ENCODE measurements at places on chromosomes 3 and 15.

DNA sequence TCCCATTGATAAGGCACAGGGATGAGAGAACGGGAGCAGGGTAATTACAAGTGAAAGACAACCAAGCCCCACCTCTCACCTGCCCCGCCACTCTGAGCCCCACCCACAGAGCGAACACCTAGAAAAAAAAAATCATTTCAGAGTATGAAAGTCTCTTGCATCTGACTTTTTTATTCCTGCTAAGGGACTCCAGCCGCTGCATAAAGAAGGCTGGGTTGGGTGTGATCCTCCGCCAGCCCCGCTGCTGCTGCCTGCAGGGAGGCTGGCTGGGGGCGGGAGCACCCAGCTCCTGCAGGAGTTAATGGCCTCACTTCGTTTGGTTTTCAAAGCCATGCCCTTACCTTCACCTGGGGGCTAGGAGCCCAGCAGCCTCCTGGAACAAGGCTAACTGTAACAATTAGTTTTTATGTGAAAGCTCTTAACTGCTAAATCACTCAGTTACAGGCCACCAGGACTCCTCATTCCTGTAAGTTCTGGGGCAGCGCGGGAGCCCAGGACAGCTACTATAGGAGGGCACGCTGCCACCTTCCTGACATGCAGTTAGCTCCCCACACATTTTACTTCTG, 78.0 kb upstream of the SNRPA1 start:
- no peak for DNase-seq

- DNase-seq, result no peak
These were observed 84.0 kb downstream of the IFT80 start for GRCh38 chr3:160314995-160315394.

DNA sequence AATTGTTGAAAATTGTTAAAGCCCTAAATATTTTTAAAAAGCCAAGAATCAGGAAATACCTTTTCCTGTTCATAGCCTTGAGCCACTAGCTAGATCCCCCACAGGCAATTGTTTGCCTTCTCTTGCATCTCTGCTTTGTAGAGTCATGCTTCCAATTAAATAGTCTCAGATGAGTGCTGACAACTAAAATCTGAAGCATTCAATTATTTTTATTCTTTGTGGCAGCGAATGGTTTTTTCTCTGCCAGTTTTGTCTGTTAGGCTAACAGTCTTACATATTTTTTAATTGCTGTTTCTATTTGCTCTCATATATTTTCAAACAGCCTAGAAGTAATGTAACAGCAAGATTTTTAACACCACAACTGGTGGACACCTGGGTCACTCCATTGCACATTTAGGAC, 277.1 kb upstream of the GBE1 start:
- DNase-seq, result no peak

DNA sequence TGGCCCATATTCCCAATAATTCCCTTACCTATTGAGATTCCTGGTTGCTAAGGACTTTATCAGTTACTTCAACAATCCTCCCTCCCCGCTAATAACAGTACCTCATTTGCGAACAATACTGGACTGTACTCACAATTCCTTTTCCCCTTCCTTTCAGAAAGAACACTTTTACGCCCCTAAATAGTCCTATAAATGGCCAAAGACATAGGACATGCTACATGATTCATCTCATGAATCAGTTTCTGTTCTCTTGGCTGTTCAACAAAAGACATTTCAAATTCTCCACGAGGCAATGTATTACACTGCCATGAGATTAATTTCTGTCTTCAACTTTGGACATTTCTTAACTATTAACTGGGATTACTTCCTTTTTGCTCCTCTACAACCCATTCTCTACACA, 264.4 kb downstream of the TIGIT start:
- no peak for DNase-seq

DNA sequence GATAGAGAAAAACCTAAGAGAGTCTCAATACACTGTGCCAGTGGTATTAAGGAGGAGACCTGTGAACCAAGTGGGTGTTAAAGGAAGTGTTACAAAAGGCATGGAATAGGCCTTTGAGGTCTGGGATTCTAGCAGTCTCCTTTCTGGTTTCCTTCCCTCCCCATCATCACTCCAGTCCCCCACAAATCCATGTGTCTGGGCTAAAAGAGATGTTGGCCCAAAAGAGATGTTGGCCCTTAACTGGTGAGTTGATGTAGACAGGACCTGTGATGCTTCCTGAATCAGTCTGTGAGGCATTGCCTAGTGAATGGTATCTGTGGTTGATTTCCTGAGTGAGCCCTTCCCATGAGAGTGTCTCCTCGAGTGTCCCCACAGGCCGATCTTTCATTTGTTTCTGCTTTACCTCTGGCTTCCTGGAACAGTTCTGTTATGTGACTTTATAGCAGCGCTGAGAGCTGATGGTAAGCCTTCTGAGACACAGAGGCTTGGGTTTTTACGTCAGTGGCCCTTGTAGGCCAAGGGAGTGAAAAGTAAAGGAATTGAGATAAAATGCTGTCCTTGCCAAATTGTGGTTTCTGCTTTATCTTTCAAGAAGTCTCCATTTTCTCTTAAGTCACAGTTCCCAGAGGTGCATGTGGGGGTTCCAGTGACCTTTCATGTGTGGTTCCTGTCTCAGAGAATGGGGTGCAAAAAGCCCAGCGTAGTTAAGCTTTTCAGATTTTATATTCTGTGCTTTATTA, 87.8 kb downstream of the KLHL25 start:
- DNase-seq, result no peak

DNA sequence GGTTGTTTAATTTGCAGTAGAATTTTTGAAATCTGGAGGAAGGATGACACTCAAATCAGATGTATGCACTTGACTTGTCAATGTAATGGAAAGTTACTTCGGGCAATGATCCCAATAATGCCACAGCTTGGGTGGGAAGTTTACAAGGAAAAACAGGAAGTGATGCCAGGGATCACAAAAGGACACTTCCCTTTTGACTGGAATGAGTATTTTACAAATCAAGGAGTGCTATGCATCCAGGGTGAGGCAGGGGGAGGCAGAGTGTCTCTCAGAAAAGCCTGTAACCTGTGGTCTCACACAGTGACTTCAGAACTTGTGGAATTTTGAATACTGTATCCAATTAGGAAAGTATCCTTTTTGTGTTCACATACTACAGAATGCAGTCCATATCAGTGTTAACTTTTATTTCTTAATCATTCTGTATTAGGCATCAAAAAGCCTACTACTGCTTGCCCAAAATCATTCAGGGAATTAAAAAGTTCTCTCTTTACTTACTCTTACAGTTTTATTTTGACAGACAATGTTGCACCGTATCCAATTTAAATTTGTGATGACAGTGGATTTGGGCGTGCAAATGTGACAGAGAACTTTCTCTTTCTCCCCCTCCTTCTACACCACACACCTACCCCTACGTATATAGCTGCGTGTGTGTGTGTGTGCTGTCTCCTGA, 445.1 kb downstream of the MECOM start:
- no peak for DNase-seq

DNA sequence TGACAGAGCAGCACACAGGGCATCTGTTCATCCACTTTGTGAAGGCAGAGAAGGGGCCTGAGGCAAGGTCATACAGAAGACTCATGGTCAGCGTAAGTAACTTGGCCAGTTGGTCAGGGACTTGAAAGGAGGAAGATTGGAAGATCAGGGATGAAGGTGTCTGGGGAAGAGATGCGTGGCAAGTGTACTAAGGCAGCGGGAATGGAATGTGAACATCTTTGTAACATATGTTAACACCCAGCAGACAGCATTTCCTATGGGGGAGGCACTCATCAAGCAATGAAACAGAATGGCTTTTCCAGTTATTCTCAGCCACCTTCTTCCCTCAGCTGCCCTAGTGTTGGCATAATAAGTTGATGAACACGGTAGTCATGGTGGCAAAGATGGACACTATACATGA, 7.8 kb upstream of the RFC4 start:
- DNase-seq, result no peak

DNA sequence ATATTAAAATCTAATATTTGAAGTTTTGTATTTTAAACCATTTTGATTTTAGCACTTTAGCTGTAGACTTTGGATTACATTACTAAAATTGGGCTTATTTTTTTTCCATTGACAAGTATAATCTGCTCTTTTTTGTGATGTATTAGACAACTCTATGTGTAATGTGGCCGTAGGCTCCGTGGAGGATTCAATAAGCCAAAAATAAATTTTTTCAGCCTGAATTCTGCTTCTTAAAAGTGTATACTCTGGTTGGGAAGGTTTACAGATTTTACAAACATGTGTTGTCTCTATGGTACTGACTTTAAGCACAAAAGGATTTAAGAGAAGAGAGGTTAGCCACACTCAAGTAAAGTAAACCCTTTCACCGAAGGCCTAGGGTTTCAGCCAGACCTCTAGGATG, 110.8 kb downstream of the PLCL2 start:
- no peak for DNase-seq

- DNase-seq, result no peak
These were observed 18.1 kb upstream of the SLC22A13 start for GRCh38 chr3:38247366-38248035.

DNA sequence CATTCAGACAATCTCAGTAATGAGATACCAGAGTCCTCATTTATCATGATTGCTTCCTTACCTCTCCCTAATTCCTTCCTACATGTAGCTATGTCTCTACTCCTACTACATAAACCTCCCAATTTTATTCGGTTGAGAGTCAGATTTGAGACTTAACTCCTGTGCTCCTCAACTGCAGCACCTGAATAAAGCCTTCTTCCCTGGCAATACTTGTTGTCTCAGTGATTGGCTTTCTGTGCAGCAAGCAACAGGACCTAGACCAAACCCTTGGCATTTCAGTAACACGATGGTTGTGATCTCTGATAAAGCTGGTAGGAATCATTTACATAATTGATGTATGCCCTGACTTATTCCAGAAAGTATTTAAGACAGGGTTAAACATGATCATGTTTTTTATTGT, 106.7 kb upstream of the NANOGP8 start:
- no peak for DNase-seq

- DNase-seq, result no peak
These were observed 121.3 kb downstream of the CHST2 start for GRCh38 chr3:143240886-143241285.

- no peak for DNase-seq
These were observed 19.2 kb downstream of the CPA3 start for GRCh38 chr3:148884261-148884660.

- no peak for DNase-seq
These were observed 305.7 kb upstream of the COL8A1 start for GRCh38 chr3:99332718-99333117.

- DNase-seq, result no peak
These were observed 2.6 kb downstream of the CD276 start for GRCh38 chr15:73686781-73687256.

GRCh38 chr15:95215017-95215416, 983.7 kb downstream of the MCTP2 start:
- DNase-seq, result no peak

GRCh38 chr15:26972636-26973035, 1.7 kb downstream of the GABRG3 start:
- DNase-seq, result no peak

DNA sequence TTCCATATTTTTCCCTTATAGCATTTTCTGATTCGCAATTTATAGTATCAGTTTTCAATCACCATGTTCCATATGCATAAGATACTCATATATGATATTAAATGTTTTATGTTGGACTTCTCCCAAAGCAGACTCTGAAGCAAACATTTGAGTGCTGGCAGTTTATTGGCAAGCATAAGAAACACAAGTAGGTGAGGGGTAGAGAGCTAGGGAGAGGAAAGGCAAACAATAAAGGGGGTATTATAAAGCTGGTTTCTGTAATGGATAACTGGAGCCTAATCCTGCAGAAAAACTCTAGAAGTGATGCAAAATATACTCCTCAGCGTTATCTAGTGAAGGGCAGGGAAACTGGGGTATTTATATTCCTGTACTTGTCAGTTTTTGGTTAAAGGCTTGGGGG, 491.5 kb upstream of the TGFBR2 start:
- no peak for DNase-seq

DNA sequence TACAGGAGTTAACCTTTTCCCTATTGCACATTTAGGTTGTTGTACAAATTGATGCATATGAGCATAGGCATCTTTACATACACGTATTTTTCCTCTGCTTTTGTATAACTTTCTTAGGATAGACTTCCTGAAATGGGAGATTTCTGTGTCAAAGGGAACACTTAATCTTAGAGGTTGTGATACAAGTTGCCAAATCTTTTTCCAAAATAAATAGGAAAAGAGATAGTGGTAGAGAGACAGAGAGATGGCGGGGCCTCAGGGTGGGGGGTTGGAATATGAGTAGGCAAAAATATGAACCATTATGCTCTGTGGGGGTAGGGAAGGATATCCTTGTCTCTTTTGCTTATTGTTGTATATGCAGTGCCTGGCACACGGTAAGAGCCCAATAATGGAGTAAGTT, 70.7 kb upstream of the UBE2E1 start:
- DNase-seq, result no peak

- no peak for DNase-seq
These were observed 312.4 kb downstream of the CACNA2D3 start for GRCh38 chr3:54434756-54435155.

GRCh38 chr3:125207949-125208568, 4.5 kb downstream of the SLC12A8 start:
- DNase-seq, result no peak

- DNase-seq, result no peak
These were observed 23.8 kb upstream of the ANXA2 start for GRCh38 chr15:60421544-60421943.

DNA sequence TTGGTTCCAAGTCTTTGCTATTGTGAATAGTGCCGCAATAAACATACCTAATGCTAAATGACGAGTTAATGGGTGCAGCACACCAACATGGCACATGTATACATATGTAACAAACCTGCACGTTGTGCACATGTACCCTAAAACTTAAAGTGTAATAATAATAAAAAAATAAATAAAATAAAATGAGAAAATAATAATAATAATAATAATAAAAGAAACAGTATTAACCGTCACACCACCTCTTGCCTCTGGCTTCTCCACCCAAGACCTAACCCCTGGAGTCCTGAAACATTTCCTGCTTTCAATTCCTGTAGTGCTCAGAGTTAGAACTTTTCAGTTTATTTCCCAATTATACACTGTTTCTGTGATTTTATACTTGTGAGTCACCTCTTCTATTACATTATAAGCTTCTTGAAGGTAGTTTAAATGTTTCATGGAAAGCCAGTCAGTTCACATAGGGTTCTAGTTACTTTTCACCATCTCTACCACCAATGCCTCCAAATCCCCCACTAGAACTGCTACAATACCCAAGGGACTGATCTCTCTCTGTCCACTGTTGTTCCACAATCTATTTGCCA, 18.4 kb upstream of the GHSR start:
- no peak for DNase-seq

DNA sequence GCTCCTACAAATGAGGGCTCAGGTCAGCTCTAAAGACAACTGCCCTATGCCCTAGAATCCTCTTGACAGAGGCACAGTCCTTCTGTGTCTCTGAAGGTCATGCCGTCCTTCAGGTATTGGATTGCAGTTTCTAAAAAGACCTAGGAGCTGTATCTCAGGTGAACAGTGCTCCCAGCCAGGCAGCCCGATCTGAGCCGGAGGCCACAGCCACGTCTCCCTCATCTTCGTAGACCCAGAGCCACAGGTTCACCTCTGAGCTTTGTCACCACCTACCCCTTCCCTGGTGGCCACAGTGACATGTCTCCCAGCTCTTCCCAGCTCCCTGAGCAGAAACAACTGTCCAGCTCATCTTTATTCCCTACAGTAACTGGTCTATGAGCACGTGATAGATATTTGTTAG, 228.0 kb downstream of the VPS13C start:
- DNase-seq, result no peak

GRCh38 chr15:78928616-78929093, 16.2 kb downstream of the CTSH start:
- DNase-seq, result no peak
